ENCODE measurements at places on chromosomes 16 and 17.

DNA sequence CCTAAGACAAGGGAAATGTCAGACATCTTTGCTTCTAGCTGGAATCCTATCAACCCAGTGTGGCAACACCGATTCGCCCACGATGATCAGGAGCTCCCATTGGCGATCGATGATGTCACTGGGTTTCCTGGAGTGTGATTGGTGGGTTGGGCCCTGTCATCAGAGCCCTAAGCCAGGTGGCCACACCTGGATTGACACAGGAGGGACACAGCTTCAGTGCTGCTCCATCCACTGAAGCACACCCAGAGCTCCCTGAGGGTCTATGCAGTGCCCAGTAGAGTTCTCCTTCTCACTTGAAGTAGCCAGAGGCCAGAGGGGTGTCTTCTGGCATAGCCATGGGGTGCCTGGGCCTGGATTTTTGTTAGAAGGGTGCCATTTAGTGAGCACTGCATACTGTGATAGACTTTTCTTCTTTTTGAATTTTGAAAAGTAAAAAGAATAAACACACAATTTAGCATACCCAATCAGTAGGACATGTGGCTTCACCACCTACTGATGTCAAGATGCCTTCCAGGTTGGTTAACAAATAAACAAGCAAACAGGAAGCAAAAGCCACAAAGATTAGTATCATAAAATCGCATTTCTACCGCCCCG, 77.6 kb downstream of the CMIP start:
- DNase-seq: peak; percentile 50

DNA sequence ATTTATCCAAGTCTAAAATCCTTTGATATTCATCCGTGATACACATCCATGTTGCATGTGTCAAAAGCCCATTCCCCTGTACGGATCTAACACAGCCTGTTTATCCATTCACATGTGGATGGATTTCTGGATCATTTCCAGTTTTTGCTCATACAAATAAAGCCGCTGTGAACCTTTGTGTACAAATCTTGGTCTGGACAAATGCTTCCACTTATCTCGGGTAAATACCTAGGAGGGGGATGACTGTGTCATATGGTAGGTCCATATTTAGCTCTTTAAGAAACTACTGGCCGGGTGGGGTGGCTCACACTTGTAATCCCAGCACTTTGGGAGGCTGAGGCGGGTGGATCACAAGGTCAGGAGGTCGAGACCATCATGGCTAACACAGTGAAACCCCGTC, 6.3 kb upstream of the TBCD start:
- DNase-seq: no peak

- DNase-seq: peak; percentile 76
Measured at GRCh38 chr17:2724784-2725164, 13.2 kb upstream of the CLUH start.

GRCh38 chr16:3283543-3284447, 504 bp downstream of the ZNF263 start:
- DNase-seq: no peak

DNA sequence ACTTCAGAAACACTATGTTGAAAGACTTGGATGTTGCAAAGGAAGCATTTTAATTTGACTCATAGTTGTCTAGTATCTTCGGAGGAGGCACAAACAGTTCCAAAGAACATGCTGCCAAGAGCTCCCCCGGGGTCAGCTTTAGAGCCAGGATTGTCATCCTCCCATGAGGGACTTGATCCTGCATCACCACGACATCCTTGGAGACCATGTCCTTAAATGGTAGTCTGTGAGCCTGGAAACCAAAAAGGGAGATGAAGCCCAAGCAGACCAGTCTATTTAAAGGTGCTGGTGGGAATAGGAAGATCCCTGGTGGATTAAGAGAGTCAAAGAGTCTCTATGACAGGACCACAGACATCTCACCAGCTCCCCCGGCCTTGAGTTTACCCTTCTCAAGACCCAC, 33.3 kb upstream of the DYNLRB2 start:
- DNase-seq: no peak

DNA sequence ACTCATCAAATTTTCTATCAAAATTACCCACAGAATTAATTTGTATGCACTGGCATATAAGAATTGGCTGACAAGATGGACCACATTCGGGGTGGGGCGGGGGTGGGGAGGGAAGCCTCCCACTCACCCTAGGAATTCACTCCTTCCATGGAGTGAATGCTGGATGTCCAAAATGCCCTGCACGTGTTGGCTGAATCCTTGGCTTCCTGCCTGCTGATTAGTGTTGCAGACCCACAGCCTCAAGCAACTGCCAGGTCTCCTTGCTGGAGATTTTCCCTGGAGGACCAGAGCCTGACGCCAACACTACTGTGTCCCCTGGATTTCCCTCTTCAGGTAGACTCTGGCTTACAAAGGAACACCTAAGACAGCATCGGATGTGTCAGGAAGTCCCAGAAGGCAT, 575.7 kb upstream of the CDH11 start:
- no peak for DNase-seq

DNA sequence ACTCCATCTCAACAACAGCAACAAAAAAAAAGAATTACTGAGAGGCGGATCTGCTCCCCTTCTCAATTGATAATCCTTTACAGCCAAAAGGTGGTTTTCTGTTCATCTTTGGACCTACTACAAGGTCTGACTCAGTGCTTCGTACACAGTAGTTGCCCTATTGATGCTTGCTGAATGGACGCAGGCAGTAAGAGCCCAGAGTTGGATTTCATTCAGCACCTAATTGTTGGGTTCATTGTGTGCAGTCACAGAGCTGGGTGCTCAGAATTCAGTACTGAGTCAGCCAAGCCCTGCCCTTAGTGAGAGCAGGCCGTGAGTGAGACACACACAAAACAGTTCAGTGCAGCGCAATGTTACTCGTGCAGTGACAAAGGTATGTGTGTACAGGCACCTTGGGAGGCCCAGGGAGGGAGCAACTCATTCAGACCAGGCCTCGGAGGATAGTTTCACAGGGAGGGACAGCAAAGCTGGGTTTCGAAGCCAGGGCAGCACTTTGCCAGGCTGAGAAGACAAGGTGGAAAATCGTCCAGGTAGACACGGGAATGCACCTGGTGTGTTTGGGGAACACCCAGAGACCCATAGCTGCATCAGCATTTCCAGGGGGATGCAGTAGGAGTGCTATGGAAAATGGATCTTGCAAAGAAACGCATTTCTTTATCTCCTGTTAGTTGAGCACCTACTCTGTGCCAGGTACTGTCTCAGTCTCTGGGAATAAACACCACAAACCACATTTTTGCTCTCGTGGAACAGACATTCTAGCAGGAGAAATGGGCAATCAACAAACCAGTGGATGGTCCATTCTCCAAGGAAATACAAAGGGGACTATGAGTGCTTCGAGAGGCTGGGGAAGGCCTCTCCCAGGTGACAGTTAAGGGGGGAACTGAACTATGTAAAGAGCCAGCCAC, 18.1 kb upstream of the KRT17 start:
- DNase-seq: no peak

- DNase-seq: no peak
Measured at GRCh38 chr17:2184993-2185931, 118.3 kb downstream of the SMG6 start.

DNA sequence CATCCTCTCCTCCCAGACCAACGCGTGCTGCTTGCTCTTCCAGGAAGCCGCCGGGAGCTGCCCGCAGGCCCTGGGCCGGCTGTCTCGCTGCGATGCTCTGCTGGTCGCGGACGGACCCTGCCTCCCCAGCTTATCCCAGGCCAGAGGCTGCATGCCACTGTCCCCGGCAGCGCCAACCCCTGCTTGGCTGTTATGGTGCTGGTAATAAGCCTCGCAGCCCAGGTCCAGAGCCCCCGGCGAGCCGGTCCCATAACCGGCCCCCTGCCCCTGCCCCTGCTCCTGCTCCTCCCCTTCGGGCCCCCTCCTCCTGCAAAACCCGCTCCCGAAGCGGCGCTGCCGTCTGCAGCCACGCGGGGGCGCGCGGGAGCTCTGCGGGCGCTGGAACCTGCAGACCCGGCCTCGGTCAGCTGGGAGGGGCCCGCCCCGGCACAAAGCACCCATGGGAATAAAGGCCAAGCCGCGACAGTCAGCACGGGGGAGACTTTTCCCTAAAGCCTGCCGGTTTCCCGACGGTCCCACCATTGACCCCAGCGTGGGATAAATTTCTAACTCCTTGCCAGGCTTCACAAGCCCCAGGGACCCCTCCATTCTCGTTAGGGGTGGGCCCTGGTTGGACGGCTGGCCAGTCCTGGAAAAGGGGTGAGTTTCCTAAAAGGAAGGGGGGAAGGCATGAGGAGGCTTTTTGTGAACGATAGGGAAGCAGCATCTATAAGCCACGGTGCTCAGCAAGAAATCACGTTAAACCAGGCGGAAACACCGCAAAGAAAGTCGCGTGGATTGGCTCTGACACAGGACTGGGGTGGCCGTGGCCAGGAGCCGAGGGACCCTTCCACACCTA, 11.2 kb downstream of the ENPP7 start:
- peak; percentile 98 for DNase-seq

DNA sequence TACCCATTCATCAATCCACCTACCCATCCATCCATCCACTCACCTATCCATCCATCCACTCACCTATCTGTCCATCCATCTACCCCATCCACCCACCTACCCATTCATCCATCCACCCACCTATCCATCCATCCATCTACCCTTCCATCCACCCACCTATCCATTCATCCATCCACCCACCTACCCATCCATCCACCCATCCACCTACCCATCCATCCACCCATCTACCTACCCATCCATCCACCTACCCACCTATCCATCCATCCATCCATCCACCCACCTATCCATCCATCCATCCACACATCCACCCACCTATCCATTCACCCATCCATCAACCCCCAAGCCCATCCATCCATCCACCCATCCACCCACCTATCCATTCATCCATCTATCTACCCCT, 267.1 kb downstream of the MRTFB start:
- no peak for DNase-seq

GRCh38 chr16:54200161-54200534, 86.4 kb downstream of the IRX3 start:
- DNase-seq: no peak

Data from Caco-2 (cell line).